NCI-H69 (cell line): ENCODE measurements at places on chromosomes 5 and 9.

DNA sequence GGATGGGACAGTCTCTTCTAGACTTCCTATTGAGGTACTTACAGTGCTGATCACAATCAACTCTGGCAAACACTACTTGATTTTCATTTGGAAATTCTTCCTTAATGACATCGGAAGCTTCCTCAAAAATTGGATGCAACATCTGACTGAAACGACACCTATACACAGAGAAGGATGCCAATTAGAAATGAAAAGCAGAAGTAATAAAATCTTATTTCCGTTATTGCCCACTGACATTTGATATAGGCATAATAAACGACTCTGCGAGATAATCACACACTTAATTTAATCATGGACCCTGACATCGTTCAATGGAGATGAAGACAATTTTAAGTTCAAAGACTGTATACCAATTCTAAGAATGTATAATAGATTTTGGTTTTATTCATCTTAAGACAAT lies 46.4 kb downstream of the ERP44 start:
- no peak for DNase-seq

GRCh38 chr9:124079176-124079925 lies 67.8 kb downstream of the LHX2 start:
- DNase-seq = no peak

- DNase-seq = no peak
Observed at GRCh38 chr9:97980479-97980803, 2.7 kb upstream of the ANP32B start.

- no peak for DNase-seq
Observed at GRCh38 chr9:132723809-132724208, 53.5 kb downstream of the GTF3C4 start.

GRCh38 chr9:76136986-76137385 lies 246.5 kb downstream of the PCSK5 start:
- no peak for DNase-seq

DNA sequence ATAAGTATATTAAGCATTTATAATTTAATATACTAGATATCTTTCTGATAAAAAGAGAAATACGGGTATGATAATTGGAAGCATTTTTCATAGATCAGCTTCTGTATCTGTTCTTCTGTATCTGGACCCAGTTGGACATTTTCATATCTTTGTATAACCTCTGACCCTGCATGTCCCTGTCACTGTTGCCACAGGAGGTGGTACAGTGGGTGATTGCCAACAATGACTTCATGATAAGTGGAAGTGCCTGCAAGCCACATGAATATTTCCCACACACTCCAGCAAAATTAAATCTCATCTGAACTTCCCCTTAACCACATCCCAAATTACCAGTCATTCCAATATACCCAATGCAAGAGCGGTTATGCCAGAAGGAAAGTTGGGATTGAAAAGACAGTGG lies 376.4 kb downstream of the ARRDC3 start:
- no peak for DNase-seq

DNA sequence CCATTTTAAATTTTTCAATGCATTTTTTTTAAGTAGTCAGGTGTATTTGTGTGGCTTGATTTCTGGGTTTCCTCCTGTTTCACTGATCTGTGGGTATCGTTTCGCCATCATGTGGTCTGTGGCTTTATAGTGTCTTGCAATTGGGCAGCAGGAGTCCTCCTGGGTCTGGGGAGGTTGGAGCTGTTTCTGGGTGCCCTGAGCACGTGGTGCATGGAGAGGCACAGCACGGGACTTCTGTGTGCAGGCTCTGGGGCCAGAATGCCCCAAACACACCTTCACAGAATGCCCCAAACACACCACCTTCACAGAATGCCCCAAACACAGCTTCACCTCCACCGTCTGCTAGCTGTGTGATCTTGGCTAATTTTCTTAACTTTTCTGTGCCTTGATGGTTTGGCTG lies 82.6 kb upstream of the COL5A1 start:
- DNase-seq = no peak

DNA sequence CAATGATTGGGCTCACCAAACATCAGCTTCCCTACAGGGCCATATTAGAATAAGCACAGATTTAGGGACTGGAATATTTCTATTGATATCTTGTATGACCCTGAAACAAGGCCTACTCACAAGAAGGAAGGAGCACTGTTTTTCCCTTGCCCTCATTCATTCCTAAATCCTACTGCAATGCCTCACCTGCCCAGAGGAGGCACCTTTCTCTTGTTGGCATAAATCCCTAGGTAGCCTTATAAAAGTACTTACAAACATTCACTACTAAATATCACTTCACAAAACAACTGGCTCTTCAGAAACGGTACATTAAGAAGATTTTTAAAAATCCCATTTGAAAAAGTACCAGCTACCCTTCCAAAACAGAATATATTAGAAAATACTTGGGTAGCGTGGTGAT lies 449.4 kb downstream of the CDH18 start:
- DNase-seq = no peak
